ENCODE measurements at places on chromosomes 11 and 22.

GRCh38 chr11:58640386-58641023, 18.0 kb downstream of the CNTF start:
- DNase-seq, result peak; percentile 30

DNA sequence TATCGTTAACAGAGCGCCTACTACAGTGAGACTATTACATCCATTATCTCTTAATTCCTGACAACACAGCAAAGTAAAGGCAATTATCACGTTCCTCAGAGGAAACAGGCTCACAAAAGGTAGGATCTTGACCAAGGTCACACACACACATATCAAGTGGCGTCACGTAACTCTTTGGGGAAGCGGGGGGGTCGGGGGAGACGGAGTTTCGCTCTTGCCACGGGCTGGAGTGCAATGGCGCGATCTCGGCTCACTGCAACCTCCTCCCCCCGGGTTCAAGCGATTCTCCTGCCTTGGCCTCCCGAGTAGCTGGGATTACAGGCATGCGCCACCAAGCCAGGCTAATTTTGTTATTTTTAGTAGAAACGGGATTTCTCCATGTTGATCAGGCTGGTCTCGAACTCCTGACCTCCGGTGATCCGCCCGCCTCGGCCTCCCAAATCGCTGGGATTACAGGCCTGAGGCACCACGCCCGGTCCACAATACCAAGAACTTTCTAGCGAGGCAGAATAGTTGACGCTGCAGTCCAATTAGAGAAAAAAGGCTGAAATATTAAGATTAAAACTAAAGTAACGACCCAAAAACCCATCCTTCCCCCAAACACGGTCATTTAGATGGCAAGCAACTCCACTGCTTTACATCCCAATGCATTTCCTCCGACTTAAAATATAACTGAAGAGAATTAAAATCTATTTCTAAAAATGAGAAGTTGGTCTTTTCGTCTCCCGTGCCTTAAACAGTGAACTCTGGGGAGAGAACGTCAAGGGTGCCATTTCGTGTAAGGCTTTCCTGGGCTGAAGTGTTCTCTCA, 1.2 kb downstream of the DDX17 start:
- DNase-seq, result no peak

DNA sequence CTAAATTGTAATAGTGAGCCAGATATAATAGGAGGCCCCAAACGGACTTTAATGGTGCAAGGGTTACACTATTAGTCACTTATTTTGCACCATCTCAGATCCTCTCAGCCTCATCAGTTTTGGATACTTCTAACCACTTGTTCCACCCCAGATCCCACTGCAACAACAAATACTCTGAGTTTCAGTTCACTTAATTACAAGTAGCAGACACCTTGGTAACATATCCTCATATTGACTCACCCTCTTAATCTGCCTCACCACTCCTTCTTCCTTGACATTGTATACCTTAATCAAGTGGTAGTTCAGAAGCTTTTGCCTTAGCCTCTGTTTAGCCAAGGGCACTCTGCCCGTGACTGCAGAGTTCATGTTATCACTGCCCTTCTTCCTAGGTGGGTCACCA, 256.1 kb upstream of the UBASH3B start:
- DNase-seq, result no peak

- no peak for DNase-seq
Measured at GRCh38 chr22:48649031-48649430, 1178.6 kb downstream of the BRD1 start.

DNA sequence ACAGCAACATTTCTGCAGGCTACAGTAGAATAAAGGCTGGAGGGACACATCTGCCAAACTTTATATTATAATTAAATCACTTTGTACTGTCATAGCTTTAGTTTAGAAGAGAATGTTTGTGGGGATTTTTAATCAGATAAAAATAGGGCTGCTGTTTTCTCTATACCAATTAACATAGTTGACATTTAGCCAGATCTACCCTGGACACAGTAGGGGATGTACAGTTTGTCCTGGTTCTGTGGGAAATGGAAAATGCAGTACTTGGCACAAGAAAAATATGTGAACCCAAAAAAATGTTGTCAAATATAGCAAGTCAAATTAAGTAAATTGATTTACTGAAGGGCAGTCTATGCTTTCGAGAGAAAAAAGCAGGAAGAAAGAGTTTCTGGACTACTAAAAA, 20.8 kb upstream of the PICALM start:
- no peak for DNase-seq

DNA sequence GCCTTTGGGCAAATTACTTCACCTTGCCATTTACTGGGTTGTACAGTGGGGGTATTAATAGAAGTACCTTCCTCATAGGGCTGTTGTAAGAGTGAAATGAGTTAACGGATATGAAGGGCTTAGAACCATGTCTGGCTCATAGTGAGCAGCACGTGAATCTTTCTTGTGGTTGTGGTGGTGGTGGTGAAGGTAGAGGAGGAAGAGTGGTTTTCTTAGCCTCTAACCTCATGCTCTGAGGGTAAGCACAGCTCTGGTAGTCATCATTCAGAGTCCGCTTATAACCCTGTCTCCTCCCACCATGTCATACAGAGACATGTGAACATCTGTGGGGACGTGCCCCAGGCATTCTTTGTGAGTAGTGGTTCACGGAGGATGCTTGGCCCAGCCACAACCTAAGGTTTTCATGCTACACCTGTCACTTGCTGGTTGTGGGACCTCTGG, 43.6 kb downstream of the TEAD1 start:
- no peak for DNase-seq

GRCh38 chr11:115626414-115626813, 122.2 kb upstream of the CADM1 start:
- DNase-seq, result no peak

GRCh38 chr22:32411402-32411801, 645 bp downstream of the RTCB start:
- peak; percentile 62 for DNase-seq

DNA sequence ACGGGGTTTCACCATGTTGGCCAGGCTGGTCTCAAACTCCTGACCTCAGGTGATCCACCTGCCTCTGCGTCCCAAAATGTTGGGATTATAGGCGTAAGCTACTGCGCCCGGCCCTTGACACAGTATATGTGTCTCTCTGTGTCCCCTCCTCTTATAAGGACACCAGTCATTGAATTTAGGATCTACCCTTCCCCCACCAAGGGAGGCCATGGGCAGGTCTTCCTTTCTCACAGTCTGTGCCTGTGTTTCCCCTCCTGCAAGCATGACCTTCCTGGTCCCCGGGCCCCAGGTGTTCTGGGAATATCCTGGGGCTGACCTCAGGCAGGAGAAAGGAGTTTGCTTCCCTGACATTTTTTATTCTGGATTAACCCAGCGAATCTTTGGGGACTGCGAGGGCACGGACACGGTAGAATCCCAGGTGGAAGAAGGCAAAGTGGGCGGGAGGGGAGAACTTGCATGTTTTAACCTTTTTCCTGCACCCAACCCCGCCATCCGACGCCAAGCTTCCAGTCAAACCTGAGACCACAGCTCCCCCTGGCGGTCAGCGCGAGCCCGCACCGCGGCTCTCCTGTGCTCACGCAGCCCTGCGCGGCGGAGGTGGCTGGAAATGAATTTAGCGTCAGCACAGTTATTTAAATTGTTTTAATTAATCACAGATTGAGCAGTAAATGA, 42.1 kb upstream of the ISX start:
- no peak for DNase-seq

DNA sequence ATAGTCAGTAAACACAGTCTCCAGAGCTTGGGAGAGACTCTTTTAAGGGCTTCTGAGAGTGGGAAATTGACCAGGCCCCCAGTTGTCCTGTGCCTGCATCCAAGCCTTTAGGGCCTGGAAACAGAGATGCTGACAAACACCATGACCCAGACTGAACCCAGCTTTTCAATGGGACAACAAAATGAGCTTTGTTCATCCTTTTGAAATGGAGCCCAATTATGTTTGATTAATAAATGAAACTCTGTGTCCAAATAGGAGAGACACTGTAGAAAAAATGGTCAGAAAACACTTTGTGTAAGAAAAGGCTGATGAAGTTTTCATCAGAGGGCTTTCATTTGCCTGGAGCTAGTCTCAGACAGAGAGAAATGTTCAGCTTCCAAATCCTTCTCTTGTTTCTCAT, 146.0 kb downstream of the RRAS2 start:
- DNase-seq, result no peak

GRCh38 chr11:106137061-106137460, 59.6 kb downstream of the AASDHPPT start:
- no peak for DNase-seq

DNA sequence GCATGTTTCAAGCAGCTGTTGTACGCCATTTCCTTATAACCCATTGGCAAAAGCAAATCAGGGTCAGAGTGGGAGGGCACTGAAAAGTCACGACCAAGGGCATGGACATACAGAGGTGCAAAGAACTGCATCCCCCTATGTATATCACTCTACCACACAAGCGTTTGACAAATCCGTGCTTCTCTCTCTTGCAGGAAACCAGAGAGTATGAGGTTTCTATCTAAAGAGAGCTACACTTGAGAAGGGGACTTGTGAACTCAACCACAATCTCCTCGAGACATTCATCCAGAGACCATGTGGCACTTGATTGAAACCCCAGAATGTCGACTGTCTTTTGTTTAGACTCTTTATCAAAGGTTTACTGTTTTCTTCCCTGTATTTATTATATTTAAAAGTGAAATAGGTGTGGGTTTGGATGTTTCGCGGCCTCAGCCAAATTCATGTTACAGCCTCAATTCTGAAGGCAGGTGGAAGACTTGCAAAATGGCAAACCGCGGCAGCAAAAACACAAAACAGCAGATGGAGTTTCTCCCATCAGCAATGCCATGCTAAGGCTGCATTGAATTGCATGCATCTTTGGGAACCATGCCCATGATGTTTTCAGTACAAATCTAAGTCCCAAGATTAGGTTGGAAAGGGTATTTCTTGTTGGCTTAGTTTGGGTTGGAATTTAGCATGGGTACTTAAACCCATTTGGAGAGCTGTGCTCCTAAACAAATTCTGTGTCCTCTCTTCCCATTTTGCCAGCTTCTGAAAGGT, 48.8 kb upstream of the ASPHD2 start:
- DNase-seq, result no peak

- DNase-seq, result no peak
Measured at GRCh38 chr22:38724926-38725571, 19.3 kb downstream of the GTPBP1 start.

- DNase-seq, result no peak
Measured at GRCh38 chr11:72250661-72251464, 6.9 kb upstream of the PHOX2A start.

DNA sequence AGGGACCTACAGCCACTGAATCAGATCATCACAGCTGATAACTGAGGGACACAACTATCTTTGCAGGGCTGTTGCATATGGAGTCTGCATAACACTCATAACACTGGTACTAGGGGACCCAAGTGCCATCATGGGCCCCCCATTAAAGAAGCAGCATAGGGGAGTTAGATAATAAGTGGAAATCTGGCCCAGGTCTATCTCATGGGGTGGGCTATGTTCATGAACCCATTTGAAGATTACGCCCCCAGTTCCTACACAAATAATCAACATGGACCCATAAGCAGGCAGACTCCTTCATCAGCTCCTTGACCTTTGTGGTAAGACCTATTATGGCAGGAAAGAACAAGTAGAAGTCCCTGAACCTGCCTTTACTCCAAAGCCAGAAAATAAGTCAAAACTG, 48.8 kb downstream of the ASCL2 start:
- no peak for DNase-seq

- no peak for DNase-seq
Measured at GRCh38 chr22:43643387-43643786, 168.7 kb downstream of the EFCAB6 start.

- DNase-seq, result peak; percentile 11
Measured at GRCh38 chr11:127919206-127920000, 668.0 kb downstream of the ETS1 start.

DNA sequence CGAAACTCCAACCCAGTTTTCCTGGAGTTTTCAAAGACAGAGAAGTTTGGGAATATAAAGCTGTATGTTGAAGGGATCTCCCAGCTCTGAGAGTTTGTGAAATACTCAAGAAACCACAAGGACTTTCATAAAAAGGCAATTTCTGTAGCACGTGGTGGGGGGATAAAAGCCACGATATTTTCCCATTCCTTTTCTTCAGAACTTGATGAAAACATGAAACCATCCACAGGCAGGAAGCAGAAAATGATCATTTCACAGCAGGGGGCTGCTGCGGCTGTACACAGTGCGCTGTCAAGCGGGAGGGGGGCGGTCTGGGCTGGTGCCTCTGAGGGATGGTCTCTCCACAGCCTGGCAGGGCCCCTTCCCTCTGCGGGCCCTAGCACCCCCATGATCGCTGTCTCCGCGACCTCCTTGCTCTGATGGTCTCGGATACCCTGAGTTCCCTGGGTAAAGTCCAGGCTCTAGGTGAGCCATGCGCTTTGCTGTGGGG, 423.2 kb downstream of the MN1 start:
- DNase-seq, result no peak

GRCh38 chr11:2776351-2777061, 76.7 kb upstream of the KCNQ1OT1 start:
- DNase-seq, result no peak

- no peak for DNase-seq
Measured at GRCh38 chr11:126358763-126359160, 3.3 kb downstream of the ST3GAL4 start.

DNA sequence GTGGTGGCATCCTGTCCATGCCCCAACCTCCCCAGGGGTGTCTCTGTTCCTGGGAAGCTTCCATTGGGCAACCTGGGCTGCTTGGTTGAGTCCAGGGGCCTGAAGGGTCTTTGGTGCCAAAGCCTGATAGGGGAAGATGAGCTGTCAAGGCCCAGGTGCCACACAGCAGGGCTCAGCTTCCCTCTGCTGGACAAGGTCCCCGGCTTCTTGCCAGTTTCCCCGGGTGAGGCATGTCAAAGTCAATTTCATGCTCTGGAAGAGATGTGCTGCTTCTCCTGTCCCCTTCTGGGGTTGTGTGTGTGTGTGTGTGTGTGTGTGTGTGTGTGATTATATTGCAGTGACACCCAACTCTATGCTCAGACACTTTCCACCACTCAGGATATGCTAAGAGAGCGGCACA, 26.9 kb downstream of the TP53I11 start:
- DNase-seq, result no peak

DNA sequence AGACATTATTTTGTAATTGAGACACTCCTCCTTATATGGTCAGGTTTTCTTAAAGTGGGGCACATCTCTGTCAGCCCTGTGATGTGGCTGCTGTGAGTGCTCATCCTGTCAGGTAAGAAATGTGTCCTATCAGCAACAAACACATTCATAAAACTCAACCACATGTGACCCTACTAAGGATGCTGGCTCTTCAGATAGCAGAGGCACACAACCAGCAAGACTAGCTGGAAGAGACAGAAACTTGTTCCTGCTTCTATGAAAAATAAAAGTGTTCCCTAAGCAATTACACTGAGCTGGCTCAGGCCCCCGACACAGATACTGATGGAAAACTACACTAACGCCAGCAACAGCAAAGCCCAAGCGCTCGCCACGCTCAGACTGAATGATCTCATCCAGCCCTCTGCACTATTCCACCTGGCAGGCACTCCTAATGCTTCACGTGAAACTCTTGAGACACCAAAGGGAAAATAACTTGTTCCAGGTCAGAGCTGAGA, 49.8 kb upstream of the CYP2D6 start:
- DNase-seq, result peak; percentile 52

GRCh38 chr22:48263791-48264351, 1501.4 kb downstream of the TBC1D22A start:
- no peak for DNase-seq

GRCh38 chr11:1571760-1572196, 293 bp downstream of the DUSP8 start:
- DNase-seq, result no peak

- DNase-seq, result no peak
Measured at GRCh38 chr22:41341990-41342389, 39.8 kb upstream of the TEF start.

Data from kidney glomerular epithelial cell (primary cell).